Mesendoderm (in vitro differentiated cells): ENCODE measurements at places on chromosomes 1 and 21.

GRCh38 chr1:31707711-31708110 is 3.9 kb upstream of the COL16A1 start:
- DNase-seq: peak; percentile 39
- H3K4me1 ChIP-seq: peaks cover 25% of the 10 kb centered on the region
- no peaks in the 10 kb centered on the region for H3K36me3 ChIP-seq
- no peaks in the 10 kb centered on the region for H3K27me3 ChIP-seq
- H3K4me3 ChIP-seq: no peak overlapping the region
- no peak overlapping the region for H3K27ac ChIP-seq

- H3K27ac ChIP-seq: no peak overlapping the region
- no peaks in the 10 kb centered on the region for H3K36me3 ChIP-seq
- no peaks in the 10 kb centered on the region for H3K27me3 ChIP-seq
- H3K4me3 ChIP-seq: no peak overlapping the region
These were observed 125.3 kb upstream of the GREM2 start for GRCh38 chr1:240737298-240737697.

DNA sequence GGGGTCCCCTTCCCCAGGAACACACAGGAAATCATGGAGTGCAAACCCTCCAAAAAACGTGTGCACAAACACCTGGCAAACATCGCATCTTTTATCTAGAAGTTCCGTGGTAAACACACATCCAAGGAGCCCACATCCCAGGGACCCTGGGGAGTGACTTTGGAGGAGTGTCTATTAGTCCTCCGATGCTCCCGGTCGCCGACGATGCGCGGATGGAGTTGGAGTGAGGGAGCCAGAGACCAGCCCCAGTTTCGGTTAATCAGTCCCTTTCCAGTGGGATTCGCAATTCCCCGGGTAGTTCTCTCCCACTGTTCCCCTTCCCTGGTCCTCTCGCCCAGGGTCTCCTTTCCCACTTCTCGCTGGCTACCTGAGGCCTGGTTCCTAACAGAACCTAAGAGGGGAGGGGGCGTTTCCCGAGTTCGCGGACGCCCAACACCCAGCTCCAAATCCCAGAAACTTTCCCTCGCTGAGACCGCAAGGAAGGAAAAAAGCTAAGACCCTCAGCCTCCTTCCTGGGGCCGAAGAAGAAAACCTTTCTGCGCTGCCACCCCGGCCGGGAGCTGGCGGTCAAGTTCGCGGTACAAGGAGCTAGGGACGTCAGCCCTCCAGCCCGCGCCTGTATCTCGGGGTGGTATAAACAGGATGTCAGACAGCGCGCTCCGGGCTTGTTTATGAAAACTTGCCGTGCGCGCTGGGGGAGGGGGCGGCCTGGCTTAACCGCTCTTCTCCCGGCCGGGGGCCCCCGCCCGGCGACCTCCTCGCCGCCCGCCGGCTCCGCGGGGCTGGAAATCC is 787 bp downstream of the JAK1 start:
- peak overlapping the region; percentile 85 for H3K4me3 ChIP-seq
- DNase-seq: peak; percentile 72
- no peaks in the 10 kb centered on the region for H3K4me1 ChIP-seq
- H3K27me3 ChIP-seq: no peaks in the 10 kb centered on the region
- H3K27ac ChIP-seq: peak overlapping the region; percentile 93

DNA sequence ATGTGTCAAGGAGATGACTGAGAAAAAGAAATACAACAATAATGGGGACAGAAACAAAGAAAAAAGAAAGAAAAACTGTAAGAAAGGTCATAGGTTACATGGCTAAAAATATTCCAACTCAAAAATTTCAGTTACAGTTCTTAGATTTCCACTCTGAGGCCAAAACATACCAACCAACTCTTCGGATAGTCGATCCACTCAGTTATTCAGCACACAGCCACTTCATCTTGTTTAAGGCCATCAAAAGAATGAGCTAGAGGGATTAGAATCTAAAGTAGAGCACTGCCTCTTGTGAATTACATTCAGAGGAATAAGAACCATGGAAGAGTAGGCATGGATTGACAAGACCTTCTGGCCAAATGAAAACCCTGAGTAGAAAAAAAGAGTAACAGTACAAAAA is 277.0 kb downstream of the MRPL39 start:
- no peaks in the 10 kb centered on the region for H3K27me3 ChIP-seq
- H3K4me3 ChIP-seq: no peak overlapping the region
- H3K36me3 ChIP-seq: no peaks in the 10 kb centered on the region

- no peaks in the 10 kb centered on the region for H3K36me3 ChIP-seq
- no peak for DNase-seq
- peak overlapping the region; percentile 78 for H3K27ac ChIP-seq
- no peaks in the 10 kb centered on the region for H3K4me1 ChIP-seq
- no peaks in the 10 kb centered on the region for H3K27me3 ChIP-seq
These were observed 733 bp downstream of the KDM5B start for GRCh38 chr1:202807451-202807925.

DNA sequence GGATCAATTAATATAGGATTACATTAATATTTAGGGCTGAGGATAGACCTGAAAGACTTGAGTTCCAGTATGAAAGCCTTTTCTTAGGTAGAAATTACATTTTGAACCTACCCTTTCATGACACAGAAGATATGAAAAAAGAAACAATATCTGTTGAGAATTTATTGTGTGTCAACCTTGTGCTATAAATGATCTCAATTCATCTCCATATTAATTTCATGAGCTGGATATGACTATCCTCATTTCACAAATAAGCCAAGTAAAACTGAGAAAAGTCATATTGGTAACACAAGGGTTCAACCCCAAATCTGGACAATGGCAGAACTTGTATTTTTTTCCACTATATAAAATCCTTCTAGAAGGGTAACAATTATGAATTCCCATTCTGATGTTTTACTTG is 120.0 kb downstream of the TRIM33 start:
- no peaks in the 10 kb centered on the region for H3K36me3 ChIP-seq
- peaks cover 4% of the 10 kb centered on the region for H3K4me1 ChIP-seq
- no peak overlapping the region for H3K27ac ChIP-seq
- no peaks in the 10 kb centered on the region for H3K27me3 ChIP-seq
- H3K4me3 ChIP-seq: no peak overlapping the region
- DNase-seq: no peak

DNA sequence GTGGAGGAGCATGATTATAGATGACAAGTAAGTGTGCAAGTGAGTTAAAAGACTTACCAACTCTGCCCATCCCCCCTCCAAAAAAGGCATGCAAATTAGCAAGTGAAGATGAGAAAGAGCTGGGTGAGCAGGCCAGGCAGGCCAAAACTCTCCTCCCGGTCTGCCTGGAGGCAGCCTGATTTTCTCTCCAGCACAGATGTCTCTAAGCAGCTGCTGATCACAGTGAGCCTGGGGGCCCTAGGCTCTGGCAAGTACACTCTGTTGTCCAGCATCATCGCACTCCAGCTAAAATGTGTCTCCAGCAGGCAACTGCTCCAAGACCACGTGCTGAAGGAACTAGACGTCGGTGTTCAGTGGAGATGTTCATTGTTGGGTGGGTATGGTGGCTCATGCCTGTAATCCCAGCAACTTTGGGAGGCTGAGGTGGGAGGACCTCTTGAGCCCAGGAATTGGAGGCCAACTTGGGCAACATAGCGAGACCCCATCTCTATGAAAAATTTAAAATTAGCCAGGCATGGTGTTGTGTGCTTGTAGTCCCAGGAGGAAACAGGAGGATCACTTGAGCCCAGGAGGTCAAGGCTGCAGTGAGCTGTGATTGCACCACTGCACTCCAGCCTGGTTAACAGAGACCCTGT is 56.7 kb upstream of the PUM1 start:
- H3K4me1 ChIP-seq: peaks cover 2% of the 10 kb centered on the region
- H3K27me3 ChIP-seq: no peaks in the 10 kb centered on the region
- H3K4me3 ChIP-seq: no peak overlapping the region
- DNase-seq: peak; percentile 61

- no peaks in the 10 kb centered on the region for H3K36me3 ChIP-seq
- no peak overlapping the region for H3K4me3 ChIP-seq
- no peaks in the 10 kb centered on the region for H3K4me1 ChIP-seq
- H3K27me3 ChIP-seq: no peaks in the 10 kb centered on the region
These were observed 248.4 kb downstream of the DENND1B start for GRCh38 chr1:197526736-197527371.

DNA sequence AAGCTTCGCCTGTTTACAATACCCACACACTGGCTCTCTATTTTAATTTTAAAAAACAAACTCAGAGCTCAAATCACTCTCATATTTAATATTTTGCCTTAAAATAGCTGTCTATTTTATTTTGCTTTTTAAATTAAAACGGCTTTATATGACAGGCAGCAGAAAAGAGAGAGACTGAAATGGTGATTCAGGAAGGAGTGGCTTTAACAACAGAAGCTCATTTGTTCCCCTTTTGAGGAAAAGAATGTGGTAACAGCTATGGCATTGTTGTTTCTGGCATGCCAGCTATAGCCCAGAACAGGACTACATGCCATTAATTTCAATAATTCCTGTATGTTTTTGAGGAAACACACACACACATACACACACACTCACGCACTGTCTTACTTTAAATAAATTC is 234.2 kb upstream of the PTBP2 start:
- H3K4me3 ChIP-seq: no peak overlapping the region
- no peak for DNase-seq
- no peak overlapping the region for H3K27ac ChIP-seq
- peaks cover 2% of the 10 kb centered on the region for H3K4me1 ChIP-seq
- H3K36me3 ChIP-seq: no peaks in the 10 kb centered on the region

DNA sequence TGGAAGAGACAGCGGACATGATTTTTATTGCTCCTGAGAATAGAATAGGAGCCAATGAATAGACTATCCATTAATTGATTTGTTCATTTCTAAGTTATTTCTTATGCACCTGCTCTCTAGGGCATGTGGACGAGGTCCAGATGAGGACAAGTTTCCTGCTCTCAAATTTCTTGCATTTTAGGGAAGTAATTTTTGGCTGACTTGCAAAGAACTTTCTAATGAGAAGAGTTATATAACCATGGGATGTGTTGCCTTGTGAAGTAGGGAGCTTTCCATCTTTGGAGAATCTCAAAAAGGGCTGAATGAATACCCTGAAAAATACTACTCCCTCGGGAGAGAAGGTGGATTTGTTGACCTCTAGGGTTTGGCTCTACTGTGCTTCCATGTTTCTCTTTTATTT is 243.0 kb downstream of the KIF26B start:
- H3K27me3 ChIP-seq: no peaks in the 10 kb centered on the region
- no peaks in the 10 kb centered on the region for H3K36me3 ChIP-seq
- no peak overlapping the region for H3K27ac ChIP-seq
- no peak overlapping the region for H3K4me3 ChIP-seq

DNA sequence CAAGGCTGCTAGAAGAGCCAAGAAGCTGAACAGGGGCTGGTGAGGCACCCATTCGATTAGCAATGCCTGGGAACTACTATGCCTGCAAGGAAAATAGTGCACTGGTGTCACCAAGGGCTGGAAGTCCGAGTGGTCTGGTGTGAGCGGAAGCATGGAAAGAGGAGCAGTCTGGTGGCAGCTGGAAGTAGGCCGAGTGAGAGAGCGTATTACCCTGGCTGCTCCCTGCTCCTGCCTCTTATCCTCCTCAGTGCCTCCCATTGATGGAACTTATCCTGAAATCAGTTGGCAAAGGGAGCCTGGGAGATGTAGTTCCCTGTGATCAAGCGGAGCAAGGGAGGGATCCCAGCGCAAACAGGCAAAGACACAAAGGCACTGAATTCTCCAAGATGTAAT is 9.6 kb downstream of the SMAP2 start:
- DNase-seq: peak; percentile 79
- H3K27me3 ChIP-seq: no peaks in the 10 kb centered on the region

DNA sequence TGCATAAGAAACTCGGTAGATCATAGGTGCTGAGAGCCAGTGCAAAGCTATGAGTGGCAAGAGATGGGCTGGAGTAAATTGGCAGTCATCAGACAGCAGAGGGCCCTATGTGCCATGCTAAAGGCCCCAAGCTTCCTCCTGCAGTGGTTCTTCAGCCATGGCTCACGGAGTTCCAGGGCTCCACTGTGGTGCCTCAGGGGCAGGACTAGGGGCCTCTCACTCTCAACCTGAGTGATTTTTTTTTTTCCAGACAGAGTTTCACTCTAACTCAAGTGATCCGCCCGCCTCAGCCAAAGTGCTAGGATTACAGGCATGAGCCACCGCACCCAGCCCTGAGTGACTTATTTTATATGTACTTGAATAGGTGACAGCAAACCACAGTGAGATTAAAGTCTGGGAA is 10.4 kb upstream of the GJA8 start:
- no peak overlapping the region for H3K27ac ChIP-seq
- no peaks in the 10 kb centered on the region for H3K4me1 ChIP-seq
- no peak overlapping the region for H3K4me3 ChIP-seq
- DNase-seq: peak; percentile 49
- no peaks in the 10 kb centered on the region for H3K36me3 ChIP-seq

DNA sequence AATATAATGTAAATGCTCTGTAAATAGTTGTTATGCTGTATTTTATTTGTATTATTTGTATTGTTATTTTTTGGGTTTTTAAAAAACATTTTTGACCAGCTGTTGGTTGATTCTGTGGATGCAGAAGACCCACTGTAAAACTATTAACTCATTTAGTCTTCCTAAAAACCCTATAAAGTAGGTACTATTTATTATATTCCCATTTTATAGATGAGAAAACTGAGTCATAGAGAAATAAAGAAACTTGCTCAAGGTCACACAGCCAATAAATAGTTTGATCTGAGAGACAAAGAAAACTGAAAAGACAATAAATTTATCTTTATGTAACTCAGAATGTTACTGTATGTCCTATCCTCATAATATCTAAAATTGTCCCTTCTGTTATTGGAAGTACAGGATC is 1.2 kb upstream of the MAP3K21 start:
- H3K4me3 ChIP-seq: no peak overlapping the region
- no peak overlapping the region for H3K27ac ChIP-seq

DNA sequence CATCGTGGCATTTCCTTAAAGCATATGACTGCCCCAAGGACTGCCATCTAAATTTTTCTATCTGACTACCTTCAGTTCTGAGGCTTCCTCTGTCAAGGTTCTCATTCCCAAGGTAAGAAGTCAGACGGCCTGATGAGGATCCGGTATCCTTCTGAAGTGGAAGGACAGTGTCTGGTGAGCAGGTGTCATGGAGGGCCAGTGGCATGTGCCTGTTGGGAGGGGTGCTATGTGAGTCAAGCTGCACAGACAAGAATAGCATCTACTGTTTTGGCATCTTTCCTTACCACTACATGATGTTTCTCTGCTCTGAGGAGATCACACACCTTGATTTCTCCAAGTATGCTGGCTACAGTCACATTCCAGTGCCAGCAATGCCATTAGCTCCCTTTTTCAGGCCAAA is 99.6 kb upstream of the RGS1 start:
- no peak overlapping the region for H3K4me3 ChIP-seq
- DNase-seq: no peak

DNA sequence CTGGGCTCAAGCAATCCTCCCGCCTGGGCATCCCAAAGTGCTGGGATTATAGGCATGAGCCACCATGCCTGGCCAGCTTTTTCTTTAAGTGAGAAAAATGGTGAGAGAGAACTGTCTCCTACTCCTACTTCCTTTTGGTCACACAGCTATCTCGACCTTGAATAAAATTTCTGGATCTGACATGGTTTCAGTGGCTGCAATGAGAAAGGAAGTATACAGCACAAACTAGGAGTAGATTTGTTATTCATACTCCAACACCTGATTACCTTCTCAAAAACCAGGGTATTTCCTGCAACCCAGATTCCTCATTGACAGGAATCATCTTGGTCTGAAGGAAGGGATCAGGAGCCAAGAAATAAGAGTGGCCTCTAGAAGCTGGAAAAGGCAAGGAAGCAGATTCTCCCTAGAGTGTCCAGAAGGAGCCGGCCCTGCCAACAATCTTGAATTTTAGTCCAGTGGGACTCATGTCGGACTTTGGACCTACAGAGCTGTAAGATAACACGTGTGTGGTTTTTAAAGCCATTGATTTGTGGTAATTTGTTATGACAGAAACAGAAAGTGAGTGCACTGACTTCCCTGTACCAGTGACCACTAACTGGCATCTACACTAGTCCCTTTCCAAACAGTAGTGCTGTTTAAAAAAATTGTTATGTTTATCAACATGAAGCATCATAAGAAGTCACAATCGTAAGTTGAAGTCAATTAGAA is 516.6 kb downstream of the SMYD3 start:
- H3K4me1 ChIP-seq: peaks cover 2% of the 10 kb centered on the region
- H3K36me3 ChIP-seq: no peaks in the 10 kb centered on the region
- no peak for DNase-seq
- H3K4me3 ChIP-seq: no peak overlapping the region
- no peak overlapping the region for H3K27ac ChIP-seq
